Coronary artery (tissue), 2 donors: ENCODE measurements at places on chromosomes 4 and X.
A peak's percentile ranks its signal among the peaks of the same experiment; 100 is the strongest.

DNA sequence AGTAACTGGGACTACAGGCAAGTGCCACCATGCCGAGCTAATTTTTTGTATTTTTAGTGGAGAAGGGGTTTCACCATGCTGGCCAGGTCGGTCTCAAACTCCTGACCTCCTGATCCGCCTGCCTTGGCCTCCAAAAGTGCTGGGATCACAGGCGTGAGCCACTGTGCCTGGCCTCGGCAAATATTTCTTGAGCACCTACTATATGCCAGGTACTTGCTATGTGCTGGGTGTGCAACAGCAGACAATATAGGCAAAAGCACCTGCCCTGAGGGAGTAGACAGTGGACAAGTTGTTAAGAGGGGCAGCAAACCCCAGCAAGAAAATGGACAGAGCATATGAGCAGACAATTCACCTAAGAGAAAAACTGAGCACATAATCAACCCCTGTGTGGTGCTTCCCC is 51.0 kb upstream of the CDKN2AIP start:
- DNase-seq = no peak

GRCh38 chrX:133350751-133351150 is 64.5 kb downstream of the GPC4 start:
- no peak for DNase-seq

- DNase-seq = no peak
Observed at GRCh38 chrX:39672405-39672804, 425.4 kb downstream of the BCOR start.

DNA sequence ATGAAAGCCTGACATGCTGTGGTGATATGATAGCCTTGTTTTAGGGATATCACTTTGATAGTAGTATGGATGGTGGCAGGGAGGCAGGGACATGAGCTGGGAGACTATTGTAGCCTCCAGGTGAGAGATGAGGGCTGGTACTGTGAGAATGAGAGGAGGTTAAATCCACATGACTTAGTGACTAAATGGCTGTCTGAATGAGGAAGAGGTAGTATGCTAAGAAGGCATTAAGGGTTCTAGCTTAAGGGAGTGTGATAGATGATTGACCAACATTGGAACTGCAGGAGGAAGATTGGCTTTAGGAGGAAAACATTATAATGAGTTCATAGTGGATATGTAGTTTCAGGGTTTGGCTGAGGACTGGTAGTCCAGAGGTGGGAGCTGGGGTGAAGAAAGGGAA is 195.0 kb upstream of the ANK2 start:
- DNase-seq = no peak

DNA sequence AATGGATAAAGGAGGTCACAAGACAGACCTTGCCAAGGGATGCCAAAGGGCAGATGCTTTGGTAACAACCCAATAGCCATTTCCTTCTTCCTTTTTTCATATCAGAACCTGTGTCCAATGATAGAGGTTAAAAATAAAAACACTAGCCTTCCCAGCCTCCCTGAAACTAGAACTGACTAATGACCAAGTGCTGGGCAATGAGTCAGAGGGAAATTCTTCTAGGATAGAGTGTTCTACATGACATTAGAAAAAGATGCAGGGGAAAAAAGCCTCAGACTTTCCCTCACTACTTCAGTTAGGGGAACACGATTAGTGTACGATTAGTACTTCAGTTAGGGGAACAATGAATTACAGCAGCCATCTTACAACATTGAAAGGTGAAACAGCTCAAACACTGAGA is 29.3 kb upstream of the FAM47C start:
- no peak for DNase-seq

- no peak for DNase-seq
Observed at GRCh38 chrX:43836435-43837184, 45.6 kb downstream of the MAOB start.

- no peak for DNase-seq
Observed at GRCh38 chrX:155666741-155667140, 54.0 kb upstream of the TMLHE start.

- DNase-seq = no peak
Observed at GRCh38 chr4:172308078-172308477, 494.9 kb downstream of the GALNTL6 start.

GRCh38 chr4:64584981-64585557 is 175.8 kb upstream of the TECRL start:
- no peak for DNase-seq

DNA sequence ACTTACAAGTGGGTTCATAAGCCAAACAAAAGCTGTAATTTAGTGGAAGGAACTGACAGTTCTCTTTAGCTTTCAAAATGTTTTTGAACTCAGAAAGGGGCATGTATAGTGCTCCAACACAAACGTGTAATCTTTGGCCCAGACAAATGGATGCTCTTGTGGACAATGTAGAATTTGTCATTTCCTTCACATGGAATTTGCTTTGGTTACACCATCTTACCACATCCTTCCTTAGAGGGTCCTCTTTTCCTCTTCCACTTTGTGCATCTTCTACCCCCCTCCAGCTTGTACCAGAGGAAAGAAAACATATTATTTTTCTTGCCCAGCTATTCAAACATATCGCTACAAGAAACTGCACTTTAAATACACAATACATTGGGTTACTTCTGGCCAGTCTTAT is 42.4 kb downstream of the MEPE start:
- DNase-seq = no peak

DNA sequence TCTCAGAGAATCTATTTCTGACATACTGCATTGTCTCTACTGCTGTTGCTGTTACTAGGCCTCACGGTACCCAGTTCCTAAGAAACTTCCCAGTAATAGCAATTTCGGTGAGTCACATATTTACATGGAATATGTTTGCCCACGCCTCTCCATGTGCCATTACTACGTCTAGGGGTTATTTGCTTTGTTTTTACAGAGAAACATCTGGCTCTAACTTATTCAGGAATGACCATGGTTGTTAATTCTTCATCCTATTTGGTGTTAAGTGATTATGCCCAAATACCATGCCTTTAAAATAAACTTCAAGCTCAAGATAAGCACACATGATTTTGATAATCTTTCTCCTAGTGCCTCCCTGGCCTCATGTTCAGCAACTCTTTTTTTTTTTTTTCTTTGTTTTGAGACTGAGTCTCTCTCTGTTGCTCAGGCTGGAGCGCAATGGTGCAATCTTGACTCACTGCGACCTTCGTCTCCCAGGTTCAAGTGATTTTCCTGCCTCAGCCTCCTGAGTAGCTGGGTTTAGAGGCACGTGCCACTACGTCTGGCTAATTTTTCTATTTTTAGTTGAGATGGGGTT is 101.0 kb upstream of the HS3ST1 start:
- DNase-seq = no peak

GRCh38 chr4:1474126-1475090 is 68.2 kb upstream of the NKX1-1 start:
- DNase-seq = no peak

- no peak for DNase-seq
Observed at GRCh38 chr4:89303814-89304388, 3.7 kb downstream of the GPRIN3 start.

DNA sequence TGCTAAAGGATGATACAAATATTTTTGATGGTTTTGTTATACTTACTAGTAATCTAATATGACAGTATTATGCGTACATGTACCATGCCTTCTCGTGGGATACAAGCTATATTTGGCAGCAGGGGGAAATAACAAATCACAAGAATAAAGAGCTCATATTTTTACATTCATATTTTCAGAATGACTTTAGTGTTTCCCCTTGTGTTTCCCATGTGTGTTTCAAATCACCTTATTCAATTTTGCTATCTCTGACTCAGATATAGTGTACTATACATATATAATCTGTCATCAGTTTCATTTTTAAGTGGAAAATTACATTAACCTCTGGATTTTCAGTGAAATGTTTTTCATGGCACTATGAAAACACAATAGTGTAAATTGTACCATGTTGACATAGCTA is 146.8 kb downstream of the RPA4 start:
- DNase-seq = no peak

- no peak for DNase-seq
Observed at GRCh38 chr4:185390941-185391340, 4.8 kb downstream of the LRP2BP start.

DNA sequence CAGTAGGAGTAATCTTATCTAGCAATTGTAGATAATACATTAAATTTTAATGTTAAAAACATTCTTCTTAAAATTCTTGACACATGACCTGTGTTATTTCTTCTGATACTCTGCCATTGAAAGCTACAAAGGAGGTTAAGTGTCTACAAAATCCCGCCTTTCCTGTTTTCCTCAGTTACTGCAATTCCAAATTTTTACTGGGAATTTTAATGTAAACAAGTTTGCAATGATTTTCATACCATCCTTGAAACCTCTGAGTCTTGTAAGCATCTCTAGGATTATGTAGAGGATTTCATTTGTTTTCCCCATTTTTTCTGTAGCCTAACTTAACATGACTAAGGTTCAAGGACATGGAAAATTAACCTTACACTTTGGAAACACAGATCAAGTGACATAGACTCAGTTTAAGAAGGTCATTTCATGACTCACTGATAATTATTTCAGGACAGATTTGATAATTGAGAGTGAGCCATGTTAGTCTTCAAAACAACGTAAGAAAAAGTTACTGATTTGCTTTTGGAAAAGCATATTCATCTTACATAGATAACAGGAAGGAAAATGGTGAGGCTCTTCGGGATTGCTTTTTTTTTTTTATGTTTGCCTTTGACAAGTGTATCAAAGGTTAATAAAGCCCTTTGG is 39.6 kb upstream of the PDLIM5 start:
- DNase-seq = no peak

- peak; percentile 24 for DNase-seq
Observed at GRCh38 chrX:1491851-1492349, 39.2 kb upstream of the ASMTL start.

DNA sequence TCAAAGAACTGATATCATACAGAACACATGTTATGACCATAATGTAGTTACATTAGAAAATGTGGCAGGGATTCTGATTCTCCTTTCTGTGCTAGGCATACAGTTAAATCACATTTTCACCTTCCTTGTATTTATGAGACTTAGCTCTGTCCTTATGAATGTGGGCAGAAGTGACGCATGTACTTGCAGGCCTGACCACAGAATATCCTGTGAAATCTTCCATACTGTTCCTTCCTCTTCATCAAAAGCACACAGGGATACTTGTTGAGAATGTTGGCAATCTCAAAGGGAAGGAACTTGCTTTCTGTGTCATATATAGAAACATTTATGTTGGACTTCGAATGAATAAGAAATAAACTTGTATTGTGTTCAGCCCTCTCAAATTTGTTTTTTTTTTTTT is 17.2 kb upstream of the MYOZ2 start:
- no peak for DNase-seq

- DNase-seq = no peak
Observed at GRCh38 chr4:122244764-122245163, 92.6 kb downstream of the BLTP1 start.

GRCh38 chr4:2793586-2794485 is 951 bp downstream of the SH3BP2 start:
- peak; percentile 77 for DNase-seq

- no peak for DNase-seq
Observed at GRCh38 chr4:125125276-125125675, 189.5 kb upstream of the FAT4 start.

GRCh38 chr4:54169176-54169575 is 59.9 kb upstream of the PDGFRA start:
- DNase-seq = no peak

DNA sequence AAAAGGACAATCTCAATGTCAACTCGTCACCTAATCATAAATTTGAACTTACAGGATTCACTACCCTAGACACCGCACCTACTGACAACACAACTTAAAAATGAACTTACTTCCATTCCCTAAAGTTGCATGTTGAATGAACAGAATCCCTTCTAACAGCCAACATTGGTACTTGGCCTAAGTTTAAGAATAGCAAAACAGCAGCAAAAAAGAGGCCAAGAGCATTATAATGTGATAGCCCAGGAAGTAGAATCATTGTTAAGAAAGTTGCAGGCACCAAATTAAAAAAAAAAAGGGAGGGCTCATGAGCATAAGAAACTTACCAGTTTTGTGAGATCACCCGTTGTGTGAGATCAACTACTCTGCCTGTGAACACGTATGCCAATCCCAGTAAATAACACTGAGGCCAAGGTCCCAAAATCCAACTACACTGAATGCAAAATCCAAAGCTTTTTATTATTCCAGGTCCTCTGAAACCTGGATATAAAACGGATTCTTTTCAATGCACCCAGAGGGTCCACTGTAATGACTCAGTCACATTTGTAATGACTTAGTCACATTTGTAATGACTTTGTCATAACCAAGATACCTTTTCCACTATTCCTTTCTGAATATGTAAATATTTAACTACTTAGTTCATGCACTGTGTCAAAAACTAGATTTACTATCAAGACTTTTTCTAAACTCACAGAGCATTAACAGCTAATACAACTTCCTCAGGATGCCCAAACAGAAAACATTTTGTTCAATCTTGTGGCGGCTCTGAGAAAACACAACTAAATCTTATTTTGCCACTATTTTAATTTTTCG is 6.8 kb downstream of the HNRNPDL start:
- DNase-seq = no peak

GRCh38 chrX:81205551-81205950 is 3.6 kb downstream of the SH3BGRL start:
- DNase-seq = no peak

GRCh38 chrX:29470030-29470429 is 745.3 kb upstream of the MAGEB2 start:
- no peak for DNase-seq

GRCh38 chr4:8033067-8033755 is 93.5 kb upstream of the AFAP1 start:
- no peak for DNase-seq

- no peak for DNase-seq
Observed at GRCh38 chr4:86558797-86559196, 35.3 kb upstream of the PTPN13 start.

- no peak for DNase-seq
Observed at GRCh38 chr4:4338210-4339001, 48.4 kb downstream of the ZBTB49 start.

GRCh38 chr4:119206178-119206577 is 6.3 kb upstream of the USP53 start:
- no peak for DNase-seq

GRCh38 chr4:137635601-137636000 is 103.3 kb upstream of the PCDH18 start:
- no peak for DNase-seq

GRCh38 chr4:100690812-100691211 is 173.0 kb upstream of the EMCN start:
- DNase-seq = no peak

- no peak for DNase-seq
Observed at GRCh38 chr4:143558286-143558685, 44.8 kb downstream of the SMARCA5 start.

DNA sequence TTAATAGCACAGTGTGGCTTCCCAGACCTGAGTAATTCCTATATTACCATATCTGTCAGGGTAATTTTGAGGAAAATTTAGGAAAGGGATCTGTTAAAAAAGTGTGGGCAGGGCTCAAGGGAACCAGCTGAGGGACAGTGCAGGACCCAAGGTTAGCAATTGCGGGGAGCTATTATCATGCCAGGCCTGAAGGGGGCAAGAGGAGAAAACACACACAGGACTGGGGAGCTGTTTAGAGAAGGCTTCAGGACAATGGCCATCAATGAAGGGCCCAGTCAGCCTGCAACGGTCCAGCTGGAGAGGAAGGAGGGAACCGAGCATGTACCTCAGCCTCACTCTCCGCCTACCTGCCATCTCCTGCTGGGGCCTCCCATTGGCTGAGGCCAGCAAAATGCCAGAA is 19.0 kb upstream of the NHS start:
- no peak for DNase-seq

GRCh38 chr4:1176398-1177273 is 4.3 kb upstream of the SPON2 start:
- DNase-seq = no peak

GRCh38 chrX:18927558-18927957 is 56.4 kb downstream of the PHKA2 start:
- DNase-seq = no peak

- DNase-seq = no peak
Observed at GRCh38 chr4:122052677-122053076, 99.5 kb upstream of the BLTP1 start.
